ENCODE measurements at places on chromosomes 6 and 20. TPM values are rescaled to one million over a fixed set of nuclear protein-coding genes. Genes with fewer than 3 reads are reported as not detected.

DOK5 gene
- 4.8 TPM for polyA plus RNA-seq

MAS1L gene
- not detected for polyA plus RNA-seq

DNA sequence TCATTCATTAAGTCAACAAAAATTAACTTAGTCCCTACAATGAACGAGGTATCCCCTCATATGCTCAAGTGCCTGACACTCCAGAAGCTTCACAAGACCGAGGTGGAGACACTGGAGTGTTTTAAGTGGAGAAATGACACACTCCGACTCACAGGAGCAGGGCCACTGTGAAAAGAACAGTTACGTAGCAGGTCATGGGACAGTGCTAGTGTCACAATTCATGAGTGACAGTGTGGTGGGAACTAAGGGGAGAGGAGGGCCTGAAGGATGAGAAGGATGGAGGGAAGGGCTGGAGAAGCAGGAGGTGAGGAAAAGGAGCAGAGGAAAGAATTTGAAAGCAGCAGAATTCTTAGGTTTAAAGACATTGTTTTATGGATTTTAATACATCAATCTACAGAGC lies 1.3 kb upstream of the HLA-A start:
- no peak for DNase-seq
- no peak overlapping the region for H3K27ac ChIP-seq
- peaks cover 5% of the 10 kb centered on the region for H3K4me1 ChIP-seq
- H3K36me3 ChIP-seq, result no peaks in the 10 kb centered on the region

DNA sequence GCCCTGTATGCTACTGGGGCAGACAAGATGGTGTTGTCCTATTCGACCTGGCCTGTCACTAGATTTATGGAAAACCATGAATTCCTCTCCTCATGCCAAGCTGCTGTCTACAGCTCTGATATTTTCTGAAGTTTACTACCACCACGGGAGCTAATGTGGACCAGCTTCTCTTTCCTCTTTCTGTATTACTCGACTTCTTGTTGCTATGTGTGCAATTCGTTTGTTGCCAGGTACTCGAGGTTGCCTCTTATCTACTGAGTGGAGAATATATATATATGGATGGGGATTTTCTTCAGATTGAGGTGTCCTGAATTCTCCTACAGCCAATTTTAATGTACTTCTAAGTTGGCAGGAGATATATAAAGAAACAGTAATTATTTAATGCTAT lies 34.7 kb downstream of the MAN1A1 start:
- H3K36me3 ChIP-seq, result no peaks in the 10 kb centered on the region
- H3K27me3 ChIP-seq, result no peaks in the 10 kb centered on the region
- H3K4me1 ChIP-seq, result peaks cover 18% of the 10 kb centered on the region
- peak overlapping the region; percentile 48 for H3K27ac ChIP-seq
- no peak for DNase-seq

DNA sequence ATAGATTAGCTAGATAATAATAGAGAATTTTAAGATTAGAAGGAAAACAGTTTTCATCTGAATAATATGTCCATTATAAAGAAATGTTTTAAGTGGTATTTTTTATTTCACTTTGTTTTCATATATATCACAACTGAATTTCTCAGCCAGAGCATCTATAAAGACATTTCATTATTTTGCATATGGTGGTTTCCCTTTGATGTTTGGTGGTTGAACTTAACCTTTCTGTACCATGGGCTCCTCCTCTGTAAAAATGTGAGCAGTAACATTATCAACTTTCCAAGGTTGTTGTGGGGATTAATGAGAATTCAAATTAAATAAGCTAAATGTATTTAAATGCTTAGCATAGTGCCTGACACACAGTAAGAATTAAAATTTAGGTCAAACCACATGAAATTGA lies 119.8 kb upstream of the QKI start:
- DNase-seq, result no peak
- H3K4me1 ChIP-seq, result no peaks in the 10 kb centered on the region
- H3K27me3 ChIP-seq, result no peaks in the 10 kb centered on the region
- H3K36me3 ChIP-seq, result no peaks in the 10 kb centered on the region

Measured in kidney (tissue), 22 donors.